ENCODE measurements at places on chromosomes 13 and 19.
A peak's percentile ranks its signal among the peaks of the same experiment; 100 is the strongest.

- H3K36me3 ChIP-seq, result no peaks in the 10 kb centered on the region
- H3K27ac ChIP-seq, result no peak overlapping the region
- no peaks in the 10 kb centered on the region for H3K4me1 ChIP-seq
These were observed 6.3 kb upstream of the ZNF69 start for GRCh38 chr19:11881151-11881800.

DNA sequence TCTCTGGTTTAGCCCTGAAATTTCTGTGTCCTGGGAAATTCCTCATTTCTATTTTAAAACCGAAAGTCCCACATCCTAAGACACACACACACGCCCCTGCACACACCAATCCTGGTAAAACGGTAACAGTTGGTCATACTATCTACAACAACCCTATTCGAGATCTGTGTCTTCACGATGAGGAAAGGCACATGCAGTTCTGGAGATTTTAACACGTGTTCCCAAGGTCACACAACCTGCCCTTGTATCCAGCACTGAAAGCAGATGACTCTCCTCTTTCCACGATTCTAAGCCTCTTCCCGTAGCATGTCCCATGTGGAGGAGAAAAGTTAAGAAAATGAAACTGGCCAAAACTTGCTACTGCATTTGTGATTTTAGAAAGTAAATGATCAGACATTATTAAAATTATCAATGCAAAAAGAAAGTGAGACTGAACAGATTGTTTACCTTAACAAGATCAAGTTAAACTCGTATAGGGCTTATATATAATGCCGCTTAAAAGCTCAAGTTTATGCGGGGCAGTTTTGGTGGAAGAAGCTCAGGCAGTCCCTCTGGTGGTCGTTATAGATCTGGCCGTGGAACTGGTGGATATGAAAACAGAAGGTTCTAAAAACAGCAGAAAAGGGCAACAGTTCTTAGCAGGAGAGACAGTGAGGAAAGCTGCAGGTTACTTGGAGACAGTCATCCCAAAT lies 32.7 kb downstream of the VSTM1 start:
- no peak overlapping the region for H3K27ac ChIP-seq
- no peak for DNase-seq
- no peak overlapping the region for H3K4me3 ChIP-seq
- no peaks in the 10 kb centered on the region for H3K4me1 ChIP-seq
- H3K36me3 ChIP-seq, result no peaks in the 10 kb centered on the region

DNA sequence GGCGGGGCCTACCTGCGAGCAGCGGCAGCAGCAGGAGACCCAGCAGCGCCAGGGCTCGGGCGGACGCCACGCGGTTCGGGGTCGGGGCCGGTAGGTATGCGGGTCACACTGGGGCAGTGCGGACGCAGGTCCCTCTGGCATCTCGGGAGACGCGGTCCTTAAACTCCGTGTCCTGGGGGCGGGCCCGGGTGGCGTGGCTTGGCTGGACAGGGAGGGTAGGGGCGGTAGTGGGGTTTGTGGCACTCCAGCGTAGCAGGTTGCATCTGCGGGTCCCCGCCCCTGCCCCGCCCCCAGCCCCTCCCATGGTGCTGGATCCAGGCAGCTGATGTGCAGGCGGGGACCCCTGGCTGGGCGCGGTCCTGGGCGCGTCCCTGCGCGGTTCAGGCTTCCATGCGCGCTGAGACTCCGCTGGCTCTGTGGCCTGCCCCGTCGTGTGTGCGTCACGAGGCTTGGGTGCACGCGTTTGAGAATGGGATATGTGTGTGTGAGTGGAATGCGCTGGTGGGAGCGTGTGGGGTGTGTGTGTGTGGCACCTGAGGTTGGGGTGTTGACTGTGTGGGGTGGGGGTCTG lies 96.1 kb downstream of the WTIP start:
- H3K27ac ChIP-seq, result no peak overlapping the region
- no peak overlapping the region for H3K4me3 ChIP-seq
- no peaks in the 10 kb centered on the region for H3K4me1 ChIP-seq
- H3K36me3 ChIP-seq, result no peaks in the 10 kb centered on the region
- no peaks in the 10 kb centered on the region for H3K27me3 ChIP-seq

DNA sequence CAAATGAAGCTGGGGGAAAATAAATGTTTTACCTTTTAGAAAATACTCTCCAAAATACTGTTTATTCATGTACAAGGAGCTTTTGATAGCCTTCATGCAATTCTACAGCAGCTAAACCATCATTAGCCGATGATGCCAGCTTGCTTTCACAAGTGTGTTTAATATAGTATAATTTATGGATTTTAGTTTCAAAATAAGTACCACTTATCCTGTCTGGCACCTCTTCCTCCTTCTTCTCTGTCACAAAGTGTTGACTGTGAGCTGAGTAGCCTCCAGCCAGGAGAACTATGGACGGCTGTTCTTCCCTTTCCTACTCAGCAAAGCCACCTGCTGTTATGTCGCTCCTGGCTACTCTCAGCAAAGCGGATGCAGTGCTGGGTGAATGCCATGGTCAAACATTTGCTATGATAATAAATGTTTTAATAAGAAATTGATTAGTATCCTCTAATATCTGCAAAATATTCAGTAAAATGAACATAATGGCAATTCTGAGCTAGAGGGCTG lies 238.2 kb downstream of the LIG4 start:
- no peaks in the 10 kb centered on the region for H3K4me1 ChIP-seq
- H3K27me3 ChIP-seq, result no peaks in the 10 kb centered on the region
- DNase-seq, result no peak
- no peak overlapping the region for H3K27ac ChIP-seq
- no peaks in the 10 kb centered on the region for H3K36me3 ChIP-seq
- H3K4me3 ChIP-seq, result no peak overlapping the region

DNA sequence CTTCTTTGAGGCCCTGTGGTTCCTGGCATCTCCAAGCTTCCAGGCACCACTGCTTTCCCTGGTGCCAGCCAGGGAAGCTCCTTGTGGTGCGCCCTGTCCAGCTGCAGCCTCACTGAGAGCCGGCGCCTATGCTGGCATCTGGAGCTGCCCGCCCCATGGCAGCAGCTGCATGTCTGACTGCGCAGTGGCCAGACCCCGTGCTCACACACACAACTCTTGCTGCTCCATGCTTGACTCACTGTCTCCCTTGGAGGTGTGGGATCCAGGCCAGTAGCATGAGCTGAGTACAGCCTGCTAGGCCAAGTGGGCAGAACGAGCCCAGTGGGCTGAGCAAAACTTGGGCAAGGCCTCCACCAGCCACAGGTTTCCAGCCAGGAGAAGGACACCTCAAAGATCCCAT lies 11.5 kb upstream of the SUPT20H start:
- DNase-seq, result no peak
- H3K27me3 ChIP-seq, result no peaks in the 10 kb centered on the region
- no peaks in the 10 kb centered on the region for H3K4me1 ChIP-seq
- no peaks in the 10 kb centered on the region for H3K36me3 ChIP-seq
- H3K4me3 ChIP-seq, result no peak overlapping the region

- no peak overlapping the region for H3K4me3 ChIP-seq
- DNase-seq, result no peak
- no peaks in the 10 kb centered on the region for H3K36me3 ChIP-seq
- peak overlapping the region; percentile 3 for H3K27ac ChIP-seq
These were observed 85.9 kb downstream of the MBNL2 start for GRCh38 chr13:97307882-97308624.

DNA sequence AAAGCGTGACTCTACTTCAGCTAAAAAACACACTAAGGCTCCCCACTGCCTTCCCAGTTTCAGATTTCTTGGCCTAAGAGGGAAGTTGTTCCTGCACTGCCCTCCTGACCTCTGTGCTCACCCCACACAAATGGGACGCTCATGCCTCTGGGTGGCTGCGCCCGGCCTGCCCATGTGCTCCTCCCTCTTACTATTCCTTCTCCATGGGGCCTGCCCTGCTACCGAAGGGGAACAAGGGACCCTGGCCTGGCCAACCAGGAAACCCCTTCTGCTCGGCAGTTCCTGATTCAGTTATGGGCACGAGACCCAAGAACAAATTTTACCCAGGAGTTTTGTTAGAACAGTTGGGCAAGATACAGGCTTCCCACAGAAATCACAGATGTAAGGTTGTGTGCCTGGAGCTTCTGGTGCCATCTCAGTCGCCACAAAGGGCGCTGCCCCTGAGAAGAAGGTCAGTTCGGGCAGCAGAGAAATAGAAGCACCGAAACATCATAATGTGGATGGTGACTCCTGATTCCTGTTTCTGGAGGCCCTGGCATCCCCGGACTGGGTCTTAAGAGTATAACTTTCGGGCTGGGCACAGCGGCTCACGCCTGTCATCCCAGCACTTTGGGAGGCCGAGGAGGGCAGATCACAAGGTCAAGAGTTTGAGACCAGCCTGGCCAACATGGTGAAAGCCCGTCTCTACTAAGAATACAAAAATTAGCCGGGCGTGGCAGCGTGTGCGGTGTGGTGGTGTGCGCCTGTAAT lies 5.4 kb upstream of the PLPP2 start:
- no peaks in the 10 kb centered on the region for H3K36me3 ChIP-seq
- H3K4me3 ChIP-seq, result no peak overlapping the region
- no peak overlapping the region for H3K27ac ChIP-seq
- no peak for DNase-seq
- H3K4me1 ChIP-seq, result no peaks in the 10 kb centered on the region
- peaks cover 16% of the 10 kb centered on the region for H3K27me3 ChIP-seq

DNA sequence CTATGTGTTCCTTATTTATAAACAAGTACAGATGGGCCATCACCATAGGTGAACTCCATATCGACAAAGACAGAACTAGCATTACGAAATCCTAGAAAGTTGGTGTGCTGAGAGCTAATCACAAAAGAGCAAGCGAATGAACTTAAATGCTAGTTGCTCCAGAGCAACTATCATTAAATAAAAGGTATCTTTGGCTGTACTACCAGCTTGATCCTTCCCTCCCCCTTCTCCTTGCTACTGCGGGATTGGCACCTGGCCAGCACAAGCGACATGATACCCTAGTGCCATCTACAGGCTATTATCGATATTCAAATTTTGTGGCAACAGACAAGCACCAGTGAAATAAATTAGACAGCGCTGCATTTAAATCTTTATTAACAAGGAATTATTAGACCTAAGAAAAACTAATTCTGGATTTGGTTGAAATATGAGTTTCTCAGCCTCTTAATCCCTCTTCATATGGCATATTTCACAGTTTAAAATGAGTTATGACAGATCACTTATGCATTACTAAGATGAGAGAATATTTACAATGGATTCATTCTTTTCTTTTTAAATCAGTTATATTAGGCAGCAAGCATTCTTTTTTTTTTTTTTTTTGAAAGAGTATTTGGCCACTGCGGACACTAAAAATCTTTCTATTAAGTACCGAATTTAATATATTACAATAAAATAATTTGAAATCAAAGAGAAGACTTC lies 5.8 kb downstream of the PCDH9 start:
- H3K36me3 ChIP-seq, result no peaks in the 10 kb centered on the region

DNA sequence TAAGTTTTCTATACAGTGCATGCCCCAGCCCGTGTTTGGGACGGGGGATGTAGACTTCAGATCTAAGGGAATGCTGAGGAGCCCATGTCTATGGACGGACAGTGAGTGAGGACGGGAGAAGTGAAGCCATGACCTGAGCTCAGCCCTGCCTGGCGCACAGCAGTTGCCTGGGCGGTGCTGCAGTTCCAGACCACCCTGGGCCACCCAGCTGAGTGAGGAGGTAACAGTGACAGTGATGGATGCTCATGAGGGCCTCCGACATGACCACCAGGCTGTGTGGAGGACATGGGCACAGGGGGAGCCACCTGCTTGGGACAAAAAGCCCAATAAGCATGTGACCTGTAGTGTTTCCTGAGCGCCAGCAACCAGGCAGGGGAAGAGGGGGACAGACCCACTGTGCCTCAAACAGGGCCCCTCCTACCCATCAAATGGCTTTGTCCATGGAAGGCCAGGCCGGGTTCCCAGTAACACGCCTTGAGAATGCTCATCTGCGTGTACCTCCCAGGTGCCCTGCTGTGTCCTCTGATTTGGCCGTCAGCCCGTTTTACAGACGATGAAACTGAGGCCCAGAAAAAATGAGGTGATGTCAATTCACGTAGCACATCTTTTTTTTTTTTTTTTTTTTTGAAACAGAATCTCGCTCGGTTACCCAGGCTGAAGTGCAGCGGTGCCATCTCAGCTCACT lies 22.6 kb downstream of the NOSIP start:
- H3K36me3 ChIP-seq, result peaks cover 45% of the 10 kb centered on the region
- no peak overlapping the region for H3K27ac ChIP-seq
- H3K4me3 ChIP-seq, result no peak overlapping the region
- DNase-seq, result no peak
- H3K27me3 ChIP-seq, result no peaks in the 10 kb centered on the region

DNA sequence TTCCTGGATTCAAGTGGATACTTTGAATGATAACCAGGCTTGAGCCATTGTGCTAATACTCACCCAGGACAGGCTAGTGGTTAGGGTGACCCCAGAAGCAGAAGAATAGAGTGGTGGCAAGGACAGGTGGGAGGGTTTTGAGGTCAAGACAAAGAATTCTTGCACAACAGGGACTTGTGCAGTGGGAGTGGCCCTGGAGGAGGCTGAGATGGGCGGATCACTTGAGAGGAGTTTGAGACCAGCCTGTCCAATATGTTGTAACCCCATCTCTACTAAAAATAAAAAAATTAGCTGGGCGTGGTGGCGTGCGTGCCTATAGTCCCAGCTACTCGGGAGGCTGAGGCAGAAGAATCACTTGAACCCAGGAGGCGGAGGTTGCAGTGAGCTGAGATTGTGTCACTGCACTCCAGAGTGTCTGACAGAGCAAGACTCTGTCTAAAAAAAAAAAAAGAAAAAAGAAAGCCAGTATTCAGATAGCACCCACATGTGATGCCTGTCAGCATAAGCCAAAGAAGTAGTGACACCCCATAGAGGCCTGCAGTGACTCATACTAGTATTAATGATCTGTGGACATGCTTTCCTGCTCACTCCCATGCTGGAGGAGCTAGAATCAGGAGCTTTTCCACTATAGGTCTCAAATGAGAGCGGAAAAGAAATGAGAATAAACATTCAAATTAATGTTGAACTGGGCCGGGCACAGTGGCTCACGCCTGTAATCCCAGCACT lies 78.7 kb downstream of the RNF17 start:
- H3K36me3 ChIP-seq, result no peaks in the 10 kb centered on the region
- H3K4me3 ChIP-seq, result no peak overlapping the region
- no peak overlapping the region for H3K27ac ChIP-seq
- no peaks in the 10 kb centered on the region for H3K27me3 ChIP-seq
- no peaks in the 10 kb centered on the region for H3K4me1 ChIP-seq

- no peak overlapping the region for H3K27ac ChIP-seq
- H3K4me1 ChIP-seq, result no peaks in the 10 kb centered on the region
- no peak overlapping the region for H3K4me3 ChIP-seq
- no peak for DNase-seq
- H3K27me3 ChIP-seq, result peaks cover 3% of the 10 kb centered on the region
- no peaks in the 10 kb centered on the region for H3K36me3 ChIP-seq
These were observed 23.8 kb downstream of the ZNRF4 start for GRCh38 chr19:5478925-5479588.

GRCh38 chr19:42115219-42115618 lies 17.0 kb downstream of the POU2F2 start:
- H3K27ac ChIP-seq, result no peak overlapping the region
- no peaks in the 10 kb centered on the region for H3K27me3 ChIP-seq
- no peaks in the 10 kb centered on the region for H3K36me3 ChIP-seq
- peaks cover 6% of the 10 kb centered on the region for H3K4me1 ChIP-seq
- H3K4me3 ChIP-seq, result no peak overlapping the region

DNA sequence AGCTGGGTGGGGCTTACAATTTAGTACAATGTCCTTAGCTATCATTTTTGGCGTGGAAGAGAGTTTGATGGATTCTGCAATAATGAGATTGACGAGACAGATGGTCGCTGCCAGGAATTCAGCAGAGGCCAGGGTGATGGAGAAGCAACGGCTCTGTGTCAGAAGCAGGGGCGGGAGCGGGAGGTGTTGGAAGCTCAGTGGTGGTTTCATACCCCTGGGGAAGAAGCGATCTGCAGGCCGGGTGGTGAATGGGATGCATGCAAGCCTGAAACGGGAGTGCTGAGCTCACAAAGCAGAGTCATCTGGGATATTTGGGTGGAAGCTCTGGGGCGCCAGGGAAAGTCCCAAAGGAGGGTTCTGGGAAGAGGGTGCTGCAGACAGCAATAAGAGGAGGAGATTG lies 370.8 kb downstream of the ZNF536 start:
- H3K27me3 ChIP-seq, result no peaks in the 10 kb centered on the region
- H3K4me1 ChIP-seq, result no peaks in the 10 kb centered on the region
- H3K4me3 ChIP-seq, result no peak overlapping the region
- no peak for DNase-seq
